Effector memory CD4-positive, alpha-beta T cell (primary cell): ENCODE measurements at places on chromosomes 7 and 10.

DNA sequence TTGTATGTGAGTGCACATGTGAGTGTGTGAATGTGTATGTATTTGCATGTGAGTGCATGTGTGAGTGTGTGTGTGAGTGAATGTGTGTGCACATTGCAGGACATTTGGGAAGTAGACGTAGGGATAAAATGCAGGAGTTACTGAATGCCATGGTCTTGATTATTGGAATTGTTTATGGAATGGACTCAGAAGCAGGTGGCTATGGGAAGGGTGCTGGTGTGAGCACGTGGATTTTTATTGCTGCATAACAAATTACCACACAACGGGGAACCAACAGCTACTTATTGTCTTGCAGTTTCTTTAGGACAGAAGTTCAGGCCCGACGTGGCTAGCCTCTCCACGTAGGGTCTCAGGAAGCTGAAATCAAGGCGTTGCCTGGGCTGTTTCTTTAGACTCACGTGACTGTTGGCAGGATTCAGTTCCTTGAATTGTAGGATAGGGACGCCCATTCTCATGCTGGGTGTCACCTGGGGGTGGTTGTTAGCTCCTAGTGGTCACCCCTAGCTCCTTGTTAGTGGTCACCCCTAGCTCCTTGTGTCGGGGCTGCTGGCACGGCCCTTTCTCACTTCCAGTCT, 48.3 kb upstream of the ZNF32 start:
- DNase-seq: no peak

DNA sequence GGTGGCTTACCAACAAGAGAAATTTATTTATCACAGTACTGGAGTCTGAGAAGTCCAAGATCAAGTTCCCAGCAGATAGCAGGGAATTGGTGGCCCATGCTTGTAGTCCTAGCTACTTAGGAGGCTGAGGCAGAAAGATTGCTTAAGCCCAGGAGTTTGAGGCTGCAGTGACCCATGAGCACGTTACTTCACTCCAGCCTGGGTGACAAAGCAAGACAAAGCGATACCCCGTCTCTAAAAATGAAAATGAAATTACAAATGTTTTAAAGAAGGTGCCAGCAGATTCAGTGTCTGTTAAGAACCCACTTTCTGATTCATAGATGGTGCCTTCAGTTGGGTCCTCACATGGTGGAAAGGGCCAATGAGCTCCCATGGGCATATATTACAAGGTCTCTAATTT, 20.6 kb upstream of the ARHGAP12 start:
- no peak for DNase-seq

- no peak for DNase-seq
Measured at GRCh38 chr7:31100445-31100844, 48.3 kb downstream of the ADCYAP1R1 start.

DNA sequence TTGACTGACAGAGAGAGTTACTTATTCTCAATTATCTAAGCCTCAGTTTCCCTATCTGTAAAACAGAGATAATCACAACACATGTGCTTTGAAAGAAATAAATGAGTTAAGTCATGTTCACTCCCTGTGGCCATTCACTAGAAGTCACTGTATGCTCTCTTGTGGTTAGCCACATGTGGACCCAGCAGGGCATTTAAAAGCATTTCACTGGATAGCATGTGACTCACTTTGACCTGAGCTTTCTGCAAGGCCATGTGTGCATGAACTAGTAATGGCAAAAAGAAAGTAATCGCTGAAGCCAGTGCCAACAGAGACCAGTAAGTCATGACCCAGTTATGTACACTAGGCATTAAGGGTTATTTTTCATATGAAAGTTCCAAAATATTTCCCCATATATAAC, 557.0 kb upstream of the IGFBP3 start:
- no peak for DNase-seq

DNA sequence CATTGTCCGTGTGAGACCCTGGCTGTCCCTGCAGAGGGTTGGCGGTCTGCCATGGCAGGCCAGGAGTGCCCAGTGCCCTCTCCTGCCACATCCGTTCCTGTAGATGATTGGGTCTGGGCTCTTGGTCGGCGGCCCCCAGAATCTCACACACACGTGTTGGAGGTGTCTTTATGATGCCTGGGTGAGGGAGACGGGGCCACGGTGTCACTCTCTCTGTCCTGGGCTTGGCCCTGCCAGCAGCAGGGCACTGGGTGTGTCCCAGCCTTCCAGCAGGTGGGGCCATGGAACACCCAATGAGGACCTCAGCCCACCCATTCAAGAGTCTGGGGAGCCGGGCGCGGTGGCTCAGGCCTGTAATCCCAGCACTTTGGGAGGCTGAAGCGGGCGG, 30.2 kb downstream of the UNC5B start:
- no peak for DNase-seq

DNA sequence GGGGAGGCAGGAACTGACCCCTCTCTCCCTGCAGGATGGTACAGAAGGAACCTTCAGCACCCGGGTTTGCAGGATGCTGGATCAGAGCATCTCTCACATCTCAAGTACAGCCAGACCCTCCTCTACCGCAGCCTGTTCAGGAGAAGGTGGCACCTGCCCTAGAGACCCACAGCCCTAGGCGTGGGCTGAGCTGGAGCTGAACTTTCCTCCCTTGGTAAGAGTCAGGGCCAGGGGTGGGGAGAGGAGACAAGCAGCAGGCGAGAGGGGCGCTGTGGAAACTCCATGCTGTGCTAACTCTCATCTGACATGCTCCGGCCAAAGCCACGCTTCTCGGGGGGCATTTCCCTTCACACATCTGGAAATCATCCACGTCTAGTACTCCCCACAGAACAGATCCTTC, 154.4 kb downstream of the DIP2C start:
- no peak for DNase-seq
